Brain (organoid and tissue), 16 donors: ENCODE measurements at places on chromosomes 12 and 14. TPM values are rescaled to one million over a fixed set of nuclear protein-coding genes. Genes with fewer than 3 reads are reported as not detected.

The FSCB gene
- polyA plus RNA-seq = not detected

The TCL1B gene
- not detected for polyA plus RNA-seq

The DEPDC4 gene
- polyA plus RNA-seq = 1.0 TPM

The ITGB7 gene
- polyA plus RNA-seq = 0.39 TPM

The CSRP2 gene
- polyA plus RNA-seq = 39.6 TPM

The AREL1 gene
- 25.4 TPM for polyA plus RNA-seq

The HNF1A gene
- polyA plus RNA-seq = not detected

The CFAP54 gene
- 0.39 TPM for polyA plus RNA-seq

The ANKS1B gene
- 43.3 TPM for polyA plus RNA-seq

The TC2N gene
- 0.20 TPM for polyA plus RNA-seq

The TMEM63C gene
- polyA plus RNA-seq = 53.6 TPM

The RAPGEF3 gene
- 10.3 TPM for polyA plus RNA-seq

The C12orf75 gene
- polyA plus RNA-seq = 28.6 TPM

The GTF2A1 gene
- 11.5 TPM for polyA plus RNA-seq

The SDR39U1 gene
- polyA plus RNA-seq = 125 TPM

The KLRD1 gene
- polyA plus RNA-seq = 0.46 TPM

The ITGA5 gene
- polyA plus RNA-seq = 12.0 TPM

The EPYC gene
- polyA plus RNA-seq = not detected

The PIANP gene
- 63.9 TPM for polyA plus RNA-seq

The LUM gene
- 0.76 TPM for polyA plus RNA-seq

The ZFHX2 gene
- polyA plus RNA-seq = 6.5 TPM

The KLHL33 gene
- polyA plus RNA-seq = not detected

The SERPINA9 gene
- polyA plus RNA-seq = not detected

The ACVRL1 gene
- 9.8 TPM for polyA plus RNA-seq

The OR6C76 gene
- not detected for polyA plus RNA-seq

The OR6S1 gene
- polyA plus RNA-seq = not detected
